ENCODE measurements at places on chromosomes 12 and 14.
A peak's percentile ranks its signal among the peaks of the same experiment; 100 is the strongest.

- DNase-seq = no peak
Observed at GRCh38 chr12:98896938-98897337, 251.8 kb downstream of the APAF1 start.

- no peak for DNase-seq
Observed at GRCh38 chr12:124411281-124411878, 116.5 kb downstream of the RFLNA start.

DNA sequence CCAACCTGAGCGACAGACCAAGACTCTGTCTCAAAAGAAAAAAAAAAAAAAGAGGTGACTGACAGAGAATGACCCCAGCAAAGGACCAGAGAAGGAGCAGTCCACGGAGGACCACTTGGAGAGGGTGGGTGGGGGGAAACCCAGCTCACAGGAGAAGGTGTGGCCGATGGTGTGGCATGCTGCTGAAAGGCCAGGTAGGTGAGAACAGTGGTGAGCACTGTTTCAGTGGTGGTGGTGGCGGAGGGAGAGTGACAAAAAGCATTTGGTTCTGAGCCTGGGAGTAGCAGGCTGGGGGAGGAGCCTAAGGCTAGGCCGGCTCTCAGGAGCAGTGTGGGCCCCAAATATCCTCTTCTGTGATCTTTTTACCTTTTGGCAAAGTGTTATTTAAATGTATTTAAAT is 63.8 kb downstream of the IRF2BPL start:
- DNase-seq = no peak

- DNase-seq = no peak
Observed at GRCh38 chr14:100893760-100894159, 9.8 kb downstream of the RTL1 start.

DNA sequence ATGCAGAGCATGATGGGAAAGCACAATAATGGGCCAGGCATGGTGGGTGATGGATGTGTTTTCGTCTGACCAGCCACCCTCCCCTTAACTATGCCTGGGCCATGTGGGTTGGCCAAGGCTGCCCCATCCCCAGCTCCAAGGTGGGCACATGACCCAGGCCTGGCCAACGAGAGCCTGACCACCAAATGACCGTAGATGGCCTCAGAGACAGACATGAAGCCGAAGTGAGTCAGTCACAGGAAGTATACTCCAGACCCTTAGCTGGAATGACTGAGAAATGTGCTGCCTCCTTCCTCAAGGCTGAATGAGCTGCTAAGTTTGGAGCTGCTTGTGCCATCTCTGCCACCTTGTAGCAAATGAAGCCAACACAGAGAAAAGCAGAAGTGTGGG is 233.6 kb downstream of the BCL11B start:
- no peak for DNase-seq

GRCh38 chr14:57209561-57209960 is 59.1 kb downstream of the EXOC5 start:
- DNase-seq = no peak

- no peak for DNase-seq
Observed at GRCh38 chr12:65923228-65923627, 98.9 kb downstream of the HMGA2 start.

GRCh38 chr12:123232472-123232806 is 502 bp downstream of the MPHOSPH9 start:
- no peak for DNase-seq

- no peak for DNase-seq
Observed at GRCh38 chr14:99148131-99148530, 123.9 kb downstream of the BCL11B start.

DNA sequence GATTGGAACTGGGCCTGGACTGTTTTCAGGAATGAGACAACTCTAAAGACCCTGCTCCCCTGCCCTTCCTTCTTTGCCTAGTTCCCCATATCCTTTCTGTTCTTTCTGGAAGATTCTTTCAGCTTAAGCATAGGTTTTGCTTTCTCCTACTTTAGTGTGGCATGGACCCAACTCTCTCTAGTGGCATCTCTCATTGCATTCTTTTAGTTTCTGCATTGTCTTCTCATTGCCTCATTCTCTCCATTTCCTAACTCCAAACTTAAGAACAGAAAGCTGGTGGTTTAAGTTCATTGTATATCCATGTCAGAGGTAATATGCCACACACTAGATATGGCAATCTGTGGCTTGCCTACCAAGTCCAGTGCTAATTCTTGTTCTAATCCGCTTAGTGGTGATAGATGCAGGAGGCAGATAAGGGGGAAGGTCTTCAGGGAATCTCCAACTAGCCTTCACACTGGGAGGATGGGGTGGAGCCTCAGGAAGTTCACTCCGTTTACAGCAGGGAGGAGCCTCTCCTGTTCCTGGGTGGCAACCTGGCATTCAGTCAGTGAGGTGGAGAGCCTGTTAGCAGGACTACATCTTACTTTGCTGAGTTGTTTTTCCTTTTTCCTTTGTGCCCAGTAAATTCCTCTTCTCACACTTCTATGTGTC is 165.1 kb upstream of the LMNTD1 start:
- DNase-seq = no peak

- no peak for DNase-seq
Observed at GRCh38 chr12:66508025-66508424, 170.9 kb downstream of the GRIP1 start.

- no peak for DNase-seq
Observed at GRCh38 chr12:11652351-11653040, 3.0 kb downstream of the ETV6 start.

DNA sequence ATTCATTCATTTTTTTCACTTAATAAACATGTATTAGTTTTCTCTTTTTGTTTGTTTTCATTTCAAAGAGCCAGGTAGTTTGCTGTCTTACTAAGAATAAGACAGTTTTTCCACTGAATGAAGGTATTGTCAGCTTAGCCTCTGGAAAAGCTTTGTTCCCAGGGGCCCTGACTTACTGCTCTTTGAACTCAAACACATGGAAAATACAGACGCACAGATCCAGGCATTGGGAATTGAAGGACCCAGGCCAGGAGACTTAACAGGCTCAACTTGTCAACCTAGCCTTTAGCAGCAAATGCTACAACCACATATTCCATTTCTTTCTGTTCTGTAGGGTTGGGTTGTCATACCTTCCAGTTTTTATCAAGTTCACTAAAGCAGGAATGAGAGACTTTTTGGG is 38.5 kb upstream of the SLCO1C1 start:
- no peak for DNase-seq

GRCh38 chr14:55052269-55052930 is 953 bp downstream of the MAPK1IP1L start:
- DNase-seq = no peak

- no peak for DNase-seq
Observed at GRCh38 chr14:68885226-68886108, 92.6 kb upstream of the ZFP36L1 start.

DNA sequence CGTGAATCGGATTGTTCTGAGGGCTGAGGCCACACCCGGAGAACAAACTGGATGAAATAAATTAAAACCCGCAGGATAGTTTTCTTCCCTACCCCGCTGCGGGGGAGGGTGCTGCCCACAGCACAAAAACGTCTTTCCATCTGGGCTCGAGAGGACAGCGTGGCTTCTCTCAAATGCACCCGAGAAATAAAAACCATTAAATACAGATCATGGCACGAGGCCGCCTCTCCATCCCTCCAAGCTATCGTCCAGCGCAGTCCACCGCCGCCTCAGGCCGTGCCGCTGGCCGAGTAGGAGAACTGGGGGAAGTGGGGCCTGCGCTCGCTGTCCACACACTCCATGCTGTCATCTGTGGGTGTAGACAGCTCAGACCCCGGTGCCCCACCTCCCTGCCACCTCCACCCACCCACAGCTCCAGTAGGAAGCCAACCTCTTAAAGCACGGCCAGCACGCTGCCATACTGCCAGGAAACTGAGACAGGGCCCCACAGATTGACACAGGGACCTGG is 17.2 kb downstream of the SIVA1 start:
- DNase-seq = no peak

DNA sequence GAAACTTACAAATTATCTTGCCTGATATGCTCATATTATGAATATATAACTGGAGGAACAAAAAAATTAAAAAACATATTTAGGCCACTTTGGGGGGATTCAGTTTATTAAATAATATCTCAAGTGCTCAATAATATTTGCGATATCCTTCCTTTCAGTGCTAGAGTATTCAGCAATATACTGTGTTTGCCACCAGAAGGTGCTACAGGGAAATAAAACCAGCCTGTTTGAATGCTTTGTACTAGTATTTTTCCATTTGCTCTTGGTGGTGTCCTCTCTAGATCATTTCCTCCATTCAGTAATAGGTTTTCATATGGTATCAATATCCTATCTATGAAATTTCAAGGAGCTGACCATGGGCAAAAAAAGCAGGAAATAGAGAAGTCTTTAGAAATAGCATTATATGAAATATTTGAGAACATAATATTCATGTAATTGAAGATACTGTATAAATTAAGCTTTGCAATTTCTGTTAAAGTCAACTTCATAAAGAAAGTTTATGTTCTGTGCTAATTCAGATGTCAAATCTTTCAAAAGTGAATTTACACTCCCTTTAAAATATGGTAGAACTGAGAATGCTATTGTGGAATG is 106.2 kb upstream of the NAV3 start:
- peak; percentile 75 for DNase-seq

- DNase-seq = no peak
Observed at GRCh38 chr12:58588770-58589169, 331.5 kb downstream of the LRIG3 start.

DNA sequence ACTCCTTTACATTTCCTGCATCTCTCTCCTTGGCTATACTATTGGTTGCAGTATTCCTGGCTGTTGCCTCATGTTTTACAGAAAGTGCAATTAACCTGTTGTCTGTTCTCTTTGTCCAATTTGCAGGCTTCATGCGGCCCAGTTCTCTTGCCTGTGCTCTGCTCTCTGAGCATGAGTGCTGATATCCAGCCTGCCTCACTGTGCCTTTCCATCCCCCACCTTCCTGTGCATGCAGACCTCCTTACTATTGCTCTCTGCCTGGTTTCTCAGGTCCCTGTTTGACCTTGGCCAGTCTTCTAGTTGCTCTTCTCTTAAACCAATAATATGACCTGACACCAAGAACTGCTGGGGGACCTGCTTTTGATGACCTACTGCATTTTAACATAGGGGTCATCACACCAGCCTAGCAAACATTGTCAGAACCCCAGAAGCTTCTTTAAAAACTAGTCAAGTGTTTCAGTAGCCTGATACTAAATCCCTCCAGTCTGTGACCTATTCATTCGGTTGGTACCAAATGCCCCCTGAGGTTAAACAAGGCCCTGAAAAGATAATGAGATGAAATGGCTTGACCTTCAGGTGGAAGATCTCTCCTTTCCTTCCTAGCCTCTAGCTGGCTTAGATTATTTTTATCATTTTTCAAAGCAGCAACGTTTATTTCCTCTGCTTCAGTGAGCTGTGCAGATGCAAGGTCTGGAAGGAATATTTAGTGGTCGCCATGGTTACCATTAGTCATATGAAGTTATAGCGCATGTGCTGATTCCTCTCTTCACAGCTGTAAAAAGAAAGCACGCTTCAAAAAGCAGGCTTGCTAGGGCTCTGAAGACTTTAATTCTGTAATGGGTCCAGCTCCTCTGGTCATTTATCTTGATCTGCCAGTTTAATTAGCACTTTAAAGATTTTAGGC is 216.5 kb downstream of the PHLDA1 start:
- peak; percentile 63 for DNase-seq

DNA sequence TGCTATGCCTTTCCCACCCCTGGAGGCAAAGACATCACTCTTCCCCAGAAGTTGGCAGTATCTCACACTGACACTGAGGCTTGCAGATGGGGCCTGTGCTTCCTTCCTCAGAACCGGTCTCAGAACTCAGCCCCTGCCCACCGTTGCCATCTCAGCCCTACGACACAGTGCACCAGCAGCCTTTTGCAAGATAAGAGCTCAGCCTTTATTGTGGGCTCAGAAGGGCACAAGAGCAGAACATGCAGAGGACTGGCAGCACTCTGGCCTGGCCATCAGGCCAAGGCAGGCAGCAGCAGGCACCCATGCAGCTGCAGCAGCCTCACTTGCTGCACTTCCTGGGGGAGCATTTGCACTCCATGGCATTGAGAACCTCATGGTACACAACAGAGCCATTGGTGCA is 3.6 kb upstream of the ANO2 start:
- DNase-seq = no peak

- no peak for DNase-seq
Observed at GRCh38 chr12:115726691-115727090, 550.8 kb downstream of the MED13L start.

GRCh38 chr12:3320881-3321509 is 170.0 kb upstream of the PRMT8 start:
- no peak for DNase-seq

DNA sequence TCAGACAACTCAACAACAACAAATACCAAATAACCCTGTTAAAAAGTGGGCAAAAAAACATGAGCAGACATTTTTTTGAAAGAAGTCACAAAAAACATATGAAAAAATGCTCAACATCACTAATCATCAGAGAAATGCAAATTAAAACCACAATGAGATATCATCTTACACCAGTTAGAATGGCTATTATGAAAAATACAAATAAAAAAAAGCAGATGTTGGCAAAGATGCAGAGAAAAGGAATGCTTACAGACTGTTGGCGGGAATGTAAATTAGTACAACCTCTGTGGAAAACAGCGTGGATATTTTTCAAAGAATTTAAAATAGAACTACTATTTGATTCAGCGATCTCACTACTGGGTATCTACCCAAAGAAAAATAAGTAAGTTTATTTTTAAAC is 114.0 kb downstream of the SLC38A4 start:
- no peak for DNase-seq

GRCh38 chr14:94545131-94545841 is 16.0 kb upstream of the SERPINA4 start:
- no peak for DNase-seq

GRCh38 chr14:61262082-61262481 is 19.1 kb downstream of the TMEM30B start:
- DNase-seq = no peak

GRCh38 chr12:109458086-109458485 is 19.0 kb downstream of the KCTD10 start:
- no peak for DNase-seq

GRCh38 chr14:64081174-64081746 is 212.9 kb downstream of the ESR2 start:
- DNase-seq = no peak

- DNase-seq = peak; percentile 58
Observed at GRCh38 chr12:104285740-104286515, 17.6 kb upstream of the EID3 start.

DNA sequence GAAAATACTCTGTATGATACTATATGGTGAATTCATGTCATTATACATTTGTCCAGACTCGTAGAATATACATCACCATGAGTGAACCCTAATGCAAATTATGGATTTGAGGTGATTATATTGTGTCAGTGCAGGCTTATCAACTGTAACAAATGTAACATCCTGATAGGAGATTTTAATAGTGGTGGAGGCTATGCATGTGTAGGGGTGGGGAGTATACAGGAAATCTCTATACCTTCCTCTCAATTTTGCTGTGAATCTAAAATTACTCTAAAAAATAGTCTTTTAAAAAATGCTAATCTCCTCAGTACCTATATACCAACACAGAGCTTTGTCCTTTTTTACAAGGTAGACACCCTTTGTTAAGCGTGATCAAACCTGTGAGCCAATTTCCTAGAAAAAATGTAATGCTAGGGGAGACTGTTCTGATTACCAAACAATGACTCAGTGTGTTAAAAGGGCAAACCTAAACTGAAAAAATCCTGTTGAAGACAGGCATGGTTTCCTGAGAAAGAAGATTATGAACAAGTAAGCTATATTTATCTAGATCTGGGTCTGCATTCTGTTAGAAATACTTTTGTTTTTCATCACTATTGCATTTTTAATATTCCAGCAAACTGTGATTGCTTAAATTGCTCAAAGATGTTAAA is 170.9 kb downstream of the DUSP6 start:
- DNase-seq = no peak

Data from NCI-H2171 treated with DMSO at 0.1 percent for 48 hours (cell line).